SW480 (cell line): ENCODE measurements at places on chromosomes 4 and X.

- DNase-seq: peak; percentile 40
Measured at GRCh38 chrX:38220024-38220414, 652 bp downstream of the SRPX start.

- no peak for DNase-seq
Measured at GRCh38 chr4:161894493-161895167, 269.2 kb downstream of the FSTL5 start.

DNA sequence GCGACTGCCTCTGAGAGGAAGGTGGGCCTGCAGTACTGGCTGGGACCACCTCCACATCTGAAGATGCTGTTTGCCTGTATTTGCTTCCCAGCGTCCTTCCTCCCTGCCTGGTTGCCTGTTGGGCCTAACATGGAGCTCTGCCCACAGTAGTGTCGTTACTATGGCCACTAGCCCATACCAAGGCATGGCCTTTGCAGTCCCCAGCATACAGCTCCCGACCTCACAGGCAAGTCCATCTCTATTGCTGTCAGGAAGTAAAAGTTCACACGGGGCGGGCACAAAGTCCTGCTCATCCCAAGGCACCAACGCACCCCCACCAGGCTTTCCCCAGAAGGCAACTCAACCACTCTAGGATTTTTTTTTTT lies 71.6 kb downstream of the MAML3 start:
- DNase-seq: no peak

GRCh38 chr4:6526156-6526555 lies 48.8 kb upstream of the MAN2B2 start:
- no peak for DNase-seq

GRCh38 chr4:48704091-48704802 lies 75.8 kb downstream of the FRYL start:
- DNase-seq: no peak

DNA sequence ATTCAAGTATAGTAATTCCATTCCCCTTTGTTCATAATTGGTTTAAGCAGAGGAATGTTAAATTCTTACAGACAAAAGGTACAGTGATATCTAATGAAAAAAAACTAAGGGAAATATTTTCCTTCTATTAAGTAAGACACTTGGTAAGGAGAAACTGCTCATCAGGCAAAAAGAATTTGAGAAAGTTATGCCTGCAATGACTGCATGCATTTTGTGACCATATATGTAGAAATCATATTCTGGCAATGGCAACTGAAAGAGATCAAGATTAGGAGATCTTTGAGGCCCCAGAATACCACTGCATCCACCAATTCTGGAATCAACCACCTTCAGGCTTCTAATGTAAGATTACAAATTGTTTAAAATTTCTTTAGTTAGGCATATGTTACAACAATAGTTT lies 364.8 kb downstream of the PCDH10 start:
- DNase-seq: no peak

DNA sequence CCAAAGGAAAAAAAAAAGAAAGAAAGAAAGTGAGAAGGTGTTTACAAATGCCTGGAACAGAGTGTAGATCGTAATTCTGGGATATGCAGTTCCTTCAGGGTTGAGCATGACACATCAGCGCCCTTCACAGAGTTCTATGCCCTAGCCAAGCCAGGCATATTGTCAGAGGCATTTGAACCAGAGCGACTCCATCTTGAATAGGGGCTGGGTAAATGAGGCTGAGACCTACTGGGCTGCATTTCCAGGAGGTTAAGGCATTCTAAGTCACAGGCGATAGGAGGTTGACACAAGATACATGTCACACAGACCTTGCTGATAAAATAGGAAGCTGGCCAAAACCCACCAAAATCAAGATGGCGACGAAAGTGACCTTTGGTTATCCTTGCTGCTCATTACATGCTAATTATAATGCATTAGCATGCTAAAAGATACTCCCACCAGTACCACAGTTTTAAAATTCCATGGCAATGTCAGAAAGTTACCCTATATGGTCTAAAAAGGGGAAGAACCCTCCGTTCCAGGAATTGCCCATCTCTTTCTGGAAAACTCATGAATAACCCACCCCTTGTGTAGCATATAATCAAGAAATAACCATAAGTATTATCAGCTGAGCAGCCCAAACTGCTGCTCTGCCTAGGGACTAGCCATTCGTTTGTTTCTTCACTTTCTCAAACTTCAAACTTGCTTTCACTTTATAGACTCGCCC lies 23.5 kb upstream of the LRBA start:
- no peak for DNase-seq

- no peak for DNase-seq
Measured at GRCh38 chrX:142978130-142978684, 47.5 kb upstream of the SPANXN4 start.

DNA sequence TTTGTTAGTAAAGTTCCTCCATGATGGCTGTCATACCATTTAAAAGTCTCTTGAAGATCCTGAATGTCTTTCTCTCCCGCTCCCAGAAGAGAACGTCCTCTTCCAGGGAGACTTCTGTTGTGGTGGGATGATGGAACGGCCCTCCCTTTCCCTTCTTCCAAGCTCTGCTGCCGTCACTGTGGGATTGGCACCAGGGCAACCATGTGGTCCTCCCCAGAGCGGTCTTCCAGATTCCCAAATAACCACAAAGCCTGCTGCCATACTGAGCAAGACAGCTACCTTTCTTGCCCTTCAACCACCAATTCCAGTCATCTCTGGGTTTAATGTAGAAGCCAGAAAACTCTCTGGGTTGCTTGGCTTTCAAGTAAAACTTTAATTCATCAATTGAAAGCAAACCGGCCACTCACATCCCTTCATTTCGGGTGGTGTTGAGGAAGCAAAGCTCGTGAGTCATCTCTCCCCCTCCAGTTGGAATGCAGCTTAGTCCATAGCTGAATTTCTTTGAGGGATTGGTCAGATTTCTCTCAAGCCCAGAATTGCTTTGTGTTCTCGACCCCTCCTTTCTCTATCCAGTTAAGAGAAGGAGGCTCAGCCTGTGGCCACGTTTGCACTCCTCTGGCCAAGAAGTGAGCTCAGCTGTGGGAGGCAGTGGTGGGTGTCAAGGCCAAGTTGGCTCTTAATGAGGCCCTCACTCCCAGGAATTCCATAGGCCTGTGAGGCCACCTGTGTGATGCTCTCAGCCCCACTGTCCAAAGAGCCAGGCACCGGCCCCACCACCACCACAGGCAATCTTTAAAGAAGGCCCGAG lies 36.9 kb downstream of the FHDC1 start:
- no peak for DNase-seq

DNA sequence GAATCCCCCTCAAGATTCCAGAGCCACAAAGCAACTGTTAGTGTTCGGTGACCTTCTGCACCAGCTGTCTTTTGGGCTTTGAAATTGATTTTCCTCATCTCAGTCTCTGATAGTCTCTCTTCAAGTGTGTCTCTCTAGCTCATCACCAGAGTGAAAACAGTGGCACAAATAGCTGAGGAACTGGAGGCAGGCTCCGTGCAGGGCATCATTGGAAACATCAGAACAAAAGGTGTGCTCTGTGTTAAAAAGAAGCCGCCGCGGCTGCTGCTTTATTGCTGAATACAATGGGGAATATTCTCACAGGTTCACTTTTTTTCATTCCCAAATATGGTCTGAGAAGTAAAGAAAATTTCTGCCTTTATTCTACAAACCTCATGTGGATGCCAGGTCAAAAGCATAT lies 297.5 kb downstream of the DCTD start:
- no peak for DNase-seq
